Activated naive CD4-positive, alpha-beta T cell treated with anti-CD3 and anti-CD28 coated beads for 36 hours (primary cell): ENCODE measurements at places on chromosomes 3 and 15.

DNA sequence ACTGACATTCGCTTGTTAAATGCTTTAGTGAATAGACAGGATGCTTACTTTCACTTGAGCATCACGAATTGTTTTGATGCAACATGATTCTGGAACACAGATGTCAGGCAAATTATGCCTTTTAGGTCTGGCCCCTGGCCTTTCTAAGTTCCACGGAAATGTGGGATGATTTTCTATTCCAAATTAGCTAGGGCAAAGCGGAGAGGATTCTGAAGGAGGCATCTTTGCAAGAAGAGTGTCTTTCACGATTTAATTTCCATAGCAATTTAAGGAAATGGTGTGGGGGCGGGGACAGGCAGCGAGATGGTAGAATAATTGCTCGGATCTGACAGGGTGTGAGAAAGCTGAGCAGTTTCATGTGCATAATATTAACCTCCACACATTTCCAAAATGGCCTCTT is 238.5 kb upstream of the KCNMB2 start:
- DNase-seq: no peak

DNA sequence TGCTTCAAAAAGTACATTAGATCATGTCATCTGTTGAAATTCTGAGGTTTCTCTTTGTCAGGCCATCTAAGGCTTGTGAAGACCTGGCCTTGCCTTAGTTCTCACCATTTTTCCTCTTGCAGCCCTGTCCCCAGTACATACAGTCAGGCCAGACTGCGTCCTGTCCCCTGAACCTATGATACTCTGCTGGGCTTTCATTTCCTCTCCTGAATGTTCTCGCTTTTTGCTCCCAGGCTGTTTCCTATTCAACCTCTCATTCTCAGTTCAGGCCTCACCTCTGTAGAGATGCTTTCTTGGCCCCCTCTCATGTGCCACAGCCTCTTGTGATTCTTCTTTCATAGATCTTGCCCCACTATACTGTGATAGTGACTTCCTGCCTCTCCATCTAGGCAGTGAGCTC is 648.8 kb upstream of the KCNMB2 start:
- no peak for DNase-seq

GRCh38 chr3:19476281-19476680 is 328.0 kb downstream of the KCNH8 start:
- DNase-seq: no peak

DNA sequence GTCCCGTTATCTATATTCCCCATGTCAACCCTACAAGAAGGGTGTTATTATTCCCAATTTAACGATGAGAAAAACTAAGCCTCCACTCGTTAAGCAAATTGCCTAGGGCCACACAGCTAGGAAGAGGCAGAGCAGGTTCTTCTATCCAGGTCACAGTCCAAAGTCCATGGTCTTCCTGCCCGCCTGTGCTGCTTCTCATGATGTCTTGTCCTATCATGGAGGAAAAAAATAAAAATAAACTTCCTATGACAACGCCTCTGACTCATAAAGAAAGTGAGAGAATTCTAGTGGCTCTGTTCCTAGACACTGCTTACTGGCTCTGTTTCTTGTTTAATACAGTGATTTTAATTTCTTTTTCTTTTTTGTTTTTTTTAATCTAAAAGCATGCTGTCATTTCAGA is 9.7 kb downstream of the COL8A1 start:
- no peak for DNase-seq

GRCh38 chr3:14685179-14685578 is 10.2 kb downstream of the C3orf20 start:
- no peak for DNase-seq

DNA sequence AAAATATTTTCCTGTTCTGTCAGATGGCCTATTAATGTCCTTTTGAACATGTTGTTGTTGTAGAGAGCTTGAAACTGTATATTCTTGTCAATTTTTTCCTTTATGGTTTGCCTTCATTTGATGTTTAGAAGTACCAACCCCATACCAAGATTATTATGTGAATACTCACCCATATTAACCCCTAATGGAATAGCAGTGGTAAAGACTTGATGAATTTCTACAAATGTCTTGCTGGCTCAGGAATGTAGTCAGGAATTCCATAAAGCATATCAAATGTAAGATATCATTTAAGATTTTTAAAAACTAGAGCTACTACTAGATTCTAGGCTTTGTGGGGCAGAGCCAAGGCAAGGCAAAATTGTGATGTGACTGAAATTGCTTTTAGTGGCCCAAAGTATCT is 30.0 kb downstream of the MYO5A start:
- DNase-seq: no peak

DNA sequence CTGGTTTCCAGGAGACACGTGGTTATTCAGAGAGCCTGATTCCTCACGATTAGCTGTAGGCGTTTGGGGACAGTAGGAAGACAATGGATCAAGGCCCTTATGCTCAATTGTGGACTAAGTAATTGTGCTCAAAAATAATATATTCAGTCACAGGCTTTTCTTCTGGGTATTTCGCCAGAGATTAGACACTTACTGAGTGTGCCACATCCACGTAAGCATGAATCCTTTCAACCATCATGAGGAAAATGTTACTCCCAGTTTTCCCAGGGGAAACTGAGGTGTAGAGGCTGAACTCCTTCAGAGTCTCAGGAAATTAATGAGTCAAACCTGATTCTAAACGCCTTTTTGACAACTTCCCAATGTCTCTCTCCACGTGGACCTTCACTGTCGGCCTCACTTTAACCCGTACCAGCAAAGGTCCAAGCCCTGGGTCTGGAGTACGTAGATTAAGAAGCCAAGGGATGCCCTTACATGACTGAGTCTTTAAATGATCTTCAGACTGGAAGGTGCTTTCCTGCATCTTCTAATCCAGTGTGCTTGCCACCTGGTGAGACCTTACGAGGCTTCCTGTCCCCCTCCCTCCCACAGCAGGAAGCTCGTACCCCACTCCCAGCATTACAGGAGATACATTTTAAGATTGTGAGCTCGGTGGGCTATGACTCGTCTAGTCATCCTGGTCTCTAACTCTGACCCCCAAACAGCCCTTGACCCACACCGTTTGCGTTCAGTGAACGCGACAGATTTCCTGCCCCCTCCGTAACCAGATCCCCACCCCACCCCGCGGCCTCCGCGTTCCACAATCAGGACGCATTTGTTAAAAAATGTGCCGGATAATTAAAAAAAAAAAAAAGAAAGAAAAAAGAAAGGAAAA is 1.7 kb downstream of the PKM start:
- DNase-seq: peak; percentile 67

GRCh38 chr15:60076045-60076444 is 71.9 kb downstream of the FOXB1 start:
- peak; percentile 11 for DNase-seq

GRCh38 chr15:82805994-82806406 is at the start of gene FSD2:
Gene FSD2, minus strand, starts transcription at chr15:82806069. Its CDS starts 18,679 bp downstream, at chr15:82787390.
- DNase-seq: no peak

DNA sequence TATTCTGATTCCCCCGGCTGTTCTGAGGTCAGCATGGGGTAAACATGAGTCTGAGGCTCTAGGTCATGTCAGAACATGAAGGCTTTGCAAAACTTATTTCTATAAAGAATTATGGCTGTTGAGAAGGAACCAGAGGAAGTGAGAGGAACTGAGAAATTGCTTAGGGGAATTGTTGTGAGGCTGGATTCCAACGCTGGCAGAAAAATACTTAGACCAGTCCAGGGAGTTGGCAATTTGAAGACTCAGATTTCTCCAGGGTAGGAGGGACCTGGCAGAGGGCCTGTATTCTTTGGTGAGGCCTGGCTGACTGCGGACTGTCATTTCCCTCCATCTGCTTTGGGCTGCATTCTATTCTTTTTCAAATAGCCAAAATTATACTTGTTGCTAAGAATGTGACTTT is 155.5 kb downstream of the PLD1 start:
- DNase-seq: no peak

- no peak for DNase-seq
These were observed 1007.2 kb upstream of the ALCAM start for GRCh38 chr3:104359546-104359945.

GRCh38 chr15:53400986-53401385 is 358.5 kb downstream of the WDR72 start:
- DNase-seq: no peak

DNA sequence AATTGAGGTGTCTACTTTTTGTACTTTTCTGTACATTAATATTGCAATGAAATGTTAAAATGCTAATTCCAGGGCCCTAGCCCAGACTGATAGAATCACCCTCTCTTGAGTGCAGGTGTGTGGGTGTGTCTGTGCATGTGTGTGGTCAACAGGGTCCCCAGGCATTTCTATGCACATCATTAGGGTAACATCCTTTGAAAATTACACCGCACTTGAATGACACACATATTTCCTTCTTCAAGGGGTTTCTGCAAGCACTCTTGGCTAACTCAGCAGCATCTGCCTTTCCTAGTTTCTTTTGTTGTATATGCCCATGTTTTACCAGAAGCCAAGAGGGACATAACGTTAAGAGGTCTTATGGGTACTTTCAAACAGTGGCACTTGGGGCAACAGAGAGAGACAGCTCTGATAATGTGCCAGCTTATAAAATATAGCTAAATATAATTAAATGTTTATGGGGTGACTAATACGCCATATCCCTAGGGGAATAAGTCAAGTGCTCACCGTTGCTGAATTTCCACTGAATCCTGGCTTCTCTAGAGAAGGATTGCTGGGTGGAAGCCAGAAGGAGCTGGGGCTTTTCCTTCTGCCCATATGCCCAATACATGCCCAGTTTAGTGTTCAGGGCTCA is 54.5 kb upstream of the LRIG1 start:
- DNase-seq: no peak

DNA sequence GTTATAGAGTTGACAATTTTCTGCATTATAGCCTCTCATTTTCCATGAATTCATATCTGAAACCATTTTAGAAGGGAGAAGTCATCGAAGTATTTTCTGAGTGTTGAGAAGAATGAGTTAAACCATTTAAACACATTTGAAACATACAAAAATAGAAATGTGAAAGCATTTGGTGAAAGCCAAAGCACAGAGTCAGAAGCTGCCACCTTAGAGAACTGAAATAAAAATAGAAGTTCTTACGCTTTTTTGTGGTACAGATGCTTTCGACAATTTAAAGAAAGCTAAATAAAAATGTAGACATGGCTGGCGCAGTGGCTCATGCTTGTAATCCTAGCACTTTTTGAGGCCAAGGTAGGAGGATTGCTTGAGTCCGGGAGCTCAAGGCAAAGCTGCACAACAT is 9.0 kb downstream of the FANCD2OS start:
- DNase-seq: no peak

GRCh38 chr3:122390665-122391064 is 6.7 kb downstream of the FAM162A start:
- no peak for DNase-seq

DNA sequence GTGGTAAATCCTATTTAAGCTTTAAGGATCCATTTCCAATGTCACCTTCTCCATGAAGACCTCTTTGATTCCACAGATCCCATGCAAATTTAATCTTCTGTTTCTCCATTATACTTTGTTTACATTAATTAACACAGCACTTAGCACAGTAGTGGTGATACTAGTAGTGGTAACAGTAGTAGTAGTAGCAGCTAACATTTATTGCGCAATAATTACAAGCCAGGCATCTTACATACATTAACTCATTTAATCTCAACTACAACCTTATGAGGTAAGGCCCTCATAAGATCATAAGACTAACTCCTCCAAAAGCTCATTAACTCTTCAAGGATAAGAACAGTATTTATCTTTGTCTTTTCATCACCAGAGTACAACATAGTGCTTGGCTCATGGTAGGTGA is 54.8 kb upstream of the FSIP1 start:
- DNase-seq: no peak

GRCh38 chr3:112132975-112133448 is at the start of gene GCSAM:
Gene GCSAM, minus strand, starts transcription at chr3:112133248. Its CDS starts 128 bp downstream, at chr3:112133120.
- peak; percentile 86 for DNase-seq

DNA sequence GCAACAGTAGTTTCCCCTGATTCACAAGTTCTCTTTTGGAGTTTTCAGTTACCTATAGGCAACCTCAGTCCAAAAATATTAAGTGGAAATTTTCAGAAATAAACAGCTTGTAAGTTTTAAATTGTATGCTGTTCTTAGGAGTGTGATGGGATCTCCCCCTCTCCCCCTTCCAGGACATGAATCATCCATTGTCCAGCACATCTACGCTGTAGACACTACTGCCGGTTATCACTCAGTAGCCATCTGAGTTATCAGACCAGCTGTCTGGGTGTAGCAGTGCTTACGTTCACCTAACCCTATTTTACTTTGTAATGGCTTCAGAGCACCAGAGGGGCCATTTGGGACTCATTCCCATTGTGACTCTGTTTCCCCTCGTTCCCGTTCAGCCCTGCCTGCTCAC is 96.7 kb upstream of the PLXNA1 start:
- DNase-seq: no peak

DNA sequence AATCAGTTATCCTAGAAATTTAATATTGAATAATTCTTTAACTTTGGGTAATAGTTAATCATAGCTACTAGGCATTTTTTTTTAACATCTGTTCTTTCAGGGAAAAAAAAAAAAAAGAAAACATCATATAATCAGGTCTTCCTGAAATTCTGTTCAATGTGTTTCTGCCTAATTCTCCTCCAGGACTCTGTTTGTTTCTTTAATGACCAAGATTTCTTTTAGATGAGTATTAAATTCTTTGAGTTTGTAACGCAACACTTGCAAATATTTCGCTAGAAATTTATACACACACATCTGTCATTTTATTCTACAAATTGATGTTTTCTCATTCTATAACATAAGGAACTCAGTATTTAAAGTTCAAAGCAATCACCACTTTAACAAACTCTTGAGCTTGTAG is 56.7 kb downstream of the ALCAM start:
- DNase-seq: no peak

DNA sequence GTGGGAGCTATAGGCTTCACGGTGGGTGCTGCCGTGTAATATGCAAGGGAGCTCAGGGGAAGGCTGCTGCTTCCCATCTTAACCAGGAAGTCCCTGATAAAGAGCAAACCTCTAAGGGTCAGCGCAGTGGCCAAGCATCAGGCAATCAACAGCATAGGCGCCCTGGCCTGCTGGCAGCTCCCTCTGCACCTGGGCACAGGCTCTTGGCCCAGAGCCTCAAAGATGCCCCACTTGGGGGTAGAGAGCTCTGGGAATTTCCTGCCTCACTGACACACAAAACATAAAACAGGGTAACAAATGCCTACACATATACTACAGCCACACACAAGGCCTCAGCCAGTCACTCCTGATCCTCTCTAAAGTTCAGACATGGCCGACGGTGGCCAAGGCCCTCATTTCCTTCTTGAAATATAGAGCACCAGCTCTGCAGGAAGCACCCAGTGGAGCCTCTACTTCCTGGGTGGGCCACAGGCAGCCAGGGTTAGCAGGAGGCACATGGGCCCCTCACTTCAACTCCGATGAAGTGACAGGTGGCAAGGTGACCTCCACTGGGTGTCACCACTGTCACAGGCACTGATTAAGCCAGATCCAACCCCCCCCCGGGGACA is 20.5 kb downstream of the SLC41A3 start:
- no peak for DNase-seq

DNA sequence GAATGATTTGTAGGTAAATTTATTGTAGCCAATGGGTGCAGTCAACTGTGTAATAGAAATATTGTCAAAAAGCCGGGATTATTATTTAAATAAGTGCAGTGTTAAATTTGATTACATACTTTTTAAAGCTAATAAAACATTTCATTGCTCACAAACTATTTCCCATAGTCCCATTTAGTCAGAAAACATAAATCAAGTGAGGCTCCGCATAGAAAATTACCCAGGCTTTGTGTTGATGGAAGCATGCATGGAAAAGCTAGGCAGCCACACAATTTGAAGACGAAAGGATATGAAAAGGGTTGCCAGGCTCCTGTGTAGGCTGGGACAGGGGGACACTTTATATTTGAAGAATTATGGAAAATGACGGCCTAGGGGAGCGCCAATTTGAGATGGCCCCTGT is 82.3 kb downstream of the LRTM1 start:
- no peak for DNase-seq
